ENCODE measurements at places on chromosomes 1 and 21. TPM values are rescaled to one million over a fixed set of nuclear protein-coding genes. Genes with fewer than 3 reads are reported as not detected.

- no peaks in the 10 kb centered on the region for H3K36me3 ChIP-seq
- no peak overlapping the region for H3K4me3 ChIP-seq
- DNase-seq: no peak
- no peaks in the 10 kb centered on the region for H3K4me1 ChIP-seq
- H3K27me3 ChIP-seq: peaks cover 38% of the 10 kb centered on the region
Observed at GRCh38 chr1:11350265-11350664, 77.3 kb downstream of the UBIAD1 start.

GRCh38 chr1:30041741-30042437 lies 681.5 kb downstream of the MATN1 start:
- H3K27ac ChIP-seq: no peak overlapping the region
- H3K4me3 ChIP-seq: no peak overlapping the region
- H3K4me1 ChIP-seq: peaks cover 8% of the 10 kb centered on the region
- no peak for DNase-seq
- no peaks in the 10 kb centered on the region for H3K36me3 ChIP-seq
- no peaks in the 10 kb centered on the region for H3K27me3 ChIP-seq

- H3K4me3 ChIP-seq: no peak overlapping the region
- H3K27me3 ChIP-seq: peaks cover 70% of the 10 kb centered on the region
- H3K27ac ChIP-seq: no peak overlapping the region
- H3K36me3 ChIP-seq: no peaks in the 10 kb centered on the region
Observed at GRCh38 chr1:153483776-153484175, 23.3 kb upstream of the S100A7 start.

The SLC5A9 gene
- total RNA-seq: 1.1 TPM

The PWP2 gene
- total RNA-seq: 16.3 TPM

The INKA2 gene
- 0.07 TPM for total RNA-seq

GRCh38 chr1:106960412-106960811 lies 96.1 kb upstream of the PRMT6 start:
- H3K4me1 ChIP-seq: peaks cover 12% of the 10 kb centered on the region
- no peak overlapping the region for H3K27ac ChIP-seq
- no peaks in the 10 kb centered on the region for H3K36me3 ChIP-seq
- H3K4me3 ChIP-seq: no peak overlapping the region
- no peaks in the 10 kb centered on the region for H3K27me3 ChIP-seq
- DNase-seq: no peak

GRCh38 chr1:201851949-201852348 lies 23.0 kb downstream of the IPO9 start:
- DNase-seq: no peak
- peaks cover 14% of the 10 kb centered on the region for H3K4me1 ChIP-seq
- H3K4me3 ChIP-seq: no peak overlapping the region
- H3K36me3 ChIP-seq: peaks cover 59% of the 10 kb centered on the region
- no peak overlapping the region for H3K27ac ChIP-seq

DNA sequence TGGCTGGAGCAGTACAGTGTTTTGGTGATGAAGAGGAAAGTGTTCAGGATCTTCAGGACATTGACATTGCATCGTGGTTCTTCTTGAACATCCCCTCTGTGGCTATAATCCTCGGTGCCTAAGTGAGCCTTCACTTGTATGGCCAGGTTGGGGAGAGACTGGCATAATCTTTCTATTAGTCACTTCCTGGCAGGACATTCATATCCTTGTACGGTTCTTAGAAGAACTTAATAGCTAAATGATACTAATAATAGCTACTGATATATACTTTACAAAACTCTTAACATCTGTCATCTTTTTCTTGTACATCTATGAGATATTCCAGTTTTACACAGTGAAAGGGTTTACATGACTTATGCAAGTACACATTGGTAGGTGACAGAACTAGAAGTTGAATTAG lies 35.8 kb downstream of the CELF3 start:
- H3K4me3 ChIP-seq: peak overlapping the region; percentile 5
- peak overlapping the region; percentile 62 for H3K27ac ChIP-seq
- DNase-seq: peak; percentile 54

DNA sequence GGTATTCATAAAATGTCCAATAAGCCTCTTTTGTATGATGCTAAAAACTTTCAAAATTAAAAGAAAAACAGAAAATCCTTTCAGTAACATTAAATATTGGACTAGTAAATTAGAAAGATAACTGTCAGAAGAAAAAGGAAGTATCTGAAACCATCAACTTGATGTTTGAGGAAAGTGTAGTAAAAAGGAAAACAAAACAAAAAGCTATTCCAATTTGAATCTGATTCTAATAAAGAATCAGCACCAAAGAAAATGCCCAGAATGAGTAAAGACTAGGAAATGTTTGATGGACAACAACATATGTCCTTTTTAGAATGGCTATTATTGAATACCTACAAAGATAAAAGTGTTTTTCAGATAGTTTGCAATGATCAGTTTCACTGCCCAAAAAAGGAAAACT lies 79.9 kb upstream of the RBM34 start:
- DNase-seq: no peak
- peaks cover 15% of the 10 kb centered on the region for H3K4me1 ChIP-seq
- H3K27me3 ChIP-seq: no peaks in the 10 kb centered on the region
- no peak overlapping the region for H3K4me3 ChIP-seq
- peaks cover 28% of the 10 kb centered on the region for H3K36me3 ChIP-seq
- H3K27ac ChIP-seq: no peak overlapping the region

GRCh38 chr1:14955402-14955801 lies 198.1 kb upstream of the TMEM51 start:
- H3K4me1 ChIP-seq: no peaks in the 10 kb centered on the region
- no peaks in the 10 kb centered on the region for H3K27me3 ChIP-seq
- H3K36me3 ChIP-seq: no peaks in the 10 kb centered on the region
- no peak for DNase-seq
- no peak overlapping the region for H3K27ac ChIP-seq

DNA sequence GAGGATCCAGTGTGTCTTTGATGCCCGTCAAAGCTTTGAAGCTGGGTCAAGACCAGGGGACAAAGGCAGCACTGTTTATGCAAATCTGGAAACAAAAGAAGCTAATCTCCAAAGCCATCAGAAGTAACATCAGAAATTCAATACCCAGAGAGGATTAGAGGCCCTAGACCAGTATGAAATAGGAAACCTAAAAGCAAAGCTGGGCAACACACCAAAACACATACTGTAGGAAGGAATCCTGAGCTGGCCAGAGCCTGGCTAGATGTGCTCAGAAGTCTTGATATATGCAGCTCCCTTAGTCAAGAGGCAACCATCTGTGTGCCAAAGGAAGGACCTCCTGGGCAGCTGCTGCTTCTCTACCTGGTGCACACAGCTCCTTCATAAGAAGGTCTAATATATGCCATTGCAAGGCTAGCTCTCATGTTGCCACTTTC lies 12.3 kb downstream of the COLGALT2 start:
- no peak for DNase-seq
- no peaks in the 10 kb centered on the region for H3K36me3 ChIP-seq
- H3K27me3 ChIP-seq: no peaks in the 10 kb centered on the region
- H3K27ac ChIP-seq: no peak overlapping the region

DNA sequence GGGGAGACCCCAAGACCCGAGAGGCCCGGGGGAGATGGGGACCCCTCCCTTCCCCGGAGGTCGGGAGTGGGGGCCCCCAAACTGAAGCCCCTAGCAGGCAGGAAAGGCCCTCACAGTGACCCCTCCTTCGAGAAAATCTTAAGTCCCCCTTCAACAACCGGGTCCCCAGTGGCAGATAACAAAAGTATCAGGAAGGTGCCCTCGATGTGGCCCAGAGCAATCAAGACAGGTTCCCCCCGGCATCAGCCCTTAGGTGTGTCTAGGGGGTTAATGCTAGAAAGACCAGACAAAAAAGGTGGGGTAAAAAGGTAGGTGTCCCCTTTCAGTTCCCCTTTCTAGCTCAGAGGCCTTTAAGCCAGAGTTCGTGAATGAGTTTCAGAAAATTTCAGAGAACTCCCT lies 282 bp upstream of the ECE1 start:
- H3K4me3 ChIP-seq: peak overlapping the region; percentile 76
- H3K4me1 ChIP-seq: peaks cover 30% of the 10 kb centered on the region
- peak overlapping the region; percentile 36 for H3K27ac ChIP-seq
- peaks cover 14% of the 10 kb centered on the region for H3K36me3 ChIP-seq

The SPRR2E gene
- total RNA-seq: not detected

DNA sequence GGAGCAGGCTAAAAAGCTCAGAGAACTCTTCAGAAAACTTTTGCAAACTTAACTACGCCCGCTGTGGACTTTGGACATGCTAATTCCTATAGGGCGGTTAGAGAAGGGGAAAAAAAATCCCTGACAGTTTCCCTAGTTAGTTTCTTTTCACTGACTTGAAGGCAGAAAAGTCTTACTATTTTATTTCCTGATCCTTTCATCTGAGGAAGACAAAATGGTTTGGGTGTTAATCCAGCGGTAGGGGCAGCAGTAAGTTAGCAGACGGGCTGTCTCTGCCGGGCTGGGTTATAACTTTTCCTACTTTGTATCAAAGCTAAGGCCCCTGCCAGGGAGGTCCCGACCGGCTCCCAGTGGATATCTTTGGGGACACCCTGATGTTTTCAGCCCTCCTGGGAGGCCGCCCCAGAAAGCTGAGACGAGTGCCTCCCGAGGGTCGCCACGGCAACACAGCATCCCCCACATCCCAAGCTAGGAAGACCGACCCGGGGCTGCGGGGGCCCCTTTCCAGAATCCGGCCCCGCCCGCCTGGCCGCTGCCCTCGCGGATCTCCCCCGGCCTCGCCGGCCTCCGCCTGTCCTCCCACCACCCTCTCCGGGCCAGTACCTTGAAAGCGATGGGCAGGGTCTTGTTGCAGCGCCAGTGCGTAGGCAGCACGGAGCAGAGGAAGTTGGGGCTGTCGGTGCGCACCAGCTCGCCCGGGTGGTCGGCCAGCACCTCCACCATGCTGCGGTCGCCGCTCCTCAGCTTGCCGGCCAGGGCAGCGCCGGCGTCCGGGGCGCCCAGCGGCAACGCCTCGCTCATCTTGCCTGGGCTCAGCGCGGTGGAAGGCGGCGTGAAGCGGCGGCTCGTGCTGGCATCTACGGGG lies 162.6 kb downstream of the RUNX1 start:
- no peak for DNase-seq
- peak overlapping the region; percentile 65 for H3K4me3 ChIP-seq
- no peaks in the 10 kb centered on the region for H3K27me3 ChIP-seq
- H3K36me3 ChIP-seq: peaks cover 97% of the 10 kb centered on the region
- peaks cover 14% of the 10 kb centered on the region for H3K4me1 ChIP-seq

The SLC39A1 gene
- total RNA-seq: 152 TPM

- peaks cover 14% of the 10 kb centered on the region for H3K27me3 ChIP-seq
- H3K36me3 ChIP-seq: no peaks in the 10 kb centered on the region
- H3K4me1 ChIP-seq: peaks cover 34% of the 10 kb centered on the region
- DNase-seq: peak; percentile 96
Observed at GRCh38 chr1:41432481-41433280, 51.8 kb downstream of the EDN2 start.

The FBXO44 gene
- total RNA-seq: 10.1 TPM

The OR2T33 gene
- not detected for total RNA-seq

DNA sequence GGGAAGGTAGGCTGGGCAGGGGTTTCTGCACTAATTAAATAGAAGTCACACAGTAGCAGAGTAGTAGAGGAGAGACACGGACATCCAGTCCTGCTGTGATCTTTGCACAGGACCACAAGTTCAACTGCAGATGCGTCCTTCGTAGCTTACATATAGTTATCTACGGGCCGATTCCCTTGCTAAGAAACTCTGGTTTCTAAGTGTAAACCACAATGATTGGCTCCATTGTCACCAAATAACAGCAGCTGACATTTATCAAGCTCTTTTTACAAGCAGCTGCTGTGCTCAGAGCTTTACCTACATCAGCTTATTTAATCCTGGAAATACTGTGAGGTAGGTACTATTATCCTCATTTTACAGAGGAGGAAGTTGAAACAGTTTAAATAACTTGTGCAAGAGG lies 3.1 kb downstream of the SLC45A3 start:
- H3K36me3 ChIP-seq: peaks cover 29% of the 10 kb centered on the region
- no peak for DNase-seq
- peaks cover 49% of the 10 kb centered on the region for H3K4me1 ChIP-seq
- H3K27me3 ChIP-seq: no peaks in the 10 kb centered on the region

GRCh38 chr1:78234496-78234895 lies 188.7 kb downstream of the GIPC2 start:
- H3K36me3 ChIP-seq: no peaks in the 10 kb centered on the region
- H3K27me3 ChIP-seq: no peaks in the 10 kb centered on the region
- no peak overlapping the region for H3K4me3 ChIP-seq
- peaks cover 32% of the 10 kb centered on the region for H3K4me1 ChIP-seq
- DNase-seq: no peak
- no peak overlapping the region for H3K27ac ChIP-seq

- no peaks in the 10 kb centered on the region for H3K27me3 ChIP-seq
- H3K4me3 ChIP-seq: no peak overlapping the region
- H3K27ac ChIP-seq: no peak overlapping the region
- H3K4me1 ChIP-seq: no peaks in the 10 kb centered on the region
- peaks cover 71% of the 10 kb centered on the region for H3K36me3 ChIP-seq
Observed at GRCh38 chr21:46650476-46651098, 15.1 kb downstream of the PRMT2 start.

GRCh38 chr1:111611986-111612385 lies 7.6 kb upstream of the RAP1A start:
- no peak for DNase-seq
- H3K4me3 ChIP-seq: no peak overlapping the region
- no peak overlapping the region for H3K27ac ChIP-seq
- no peaks in the 10 kb centered on the region for H3K36me3 ChIP-seq
- H3K4me1 ChIP-seq: peaks cover 9% of the 10 kb centered on the region

The CFAP107 gene
- not detected for total RNA-seq

The GNG4 gene
- 11.6 TPM for total RNA-seq

DNA sequence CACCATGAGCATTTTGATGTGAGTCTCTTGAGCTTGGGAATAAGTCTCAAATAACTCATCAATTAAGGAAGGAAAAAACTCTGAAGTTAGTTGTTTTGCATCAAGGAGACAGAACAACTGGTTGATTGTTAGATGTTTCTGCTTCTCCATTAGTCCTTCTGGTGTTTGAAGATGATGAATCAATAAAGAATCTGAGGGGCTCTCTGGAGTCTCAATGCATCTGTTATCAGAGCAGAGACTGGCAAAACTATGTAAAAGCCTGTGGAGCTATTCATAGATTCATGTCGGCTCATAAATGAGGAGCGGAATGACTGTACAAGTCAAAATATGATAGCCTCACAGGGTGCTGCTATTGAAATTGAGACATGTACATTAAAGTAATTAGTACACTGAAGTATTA lies 73.3 kb upstream of the ZC3H11B start:
- no peak overlapping the region for H3K27ac ChIP-seq
- no peak overlapping the region for H3K4me3 ChIP-seq

- no peaks in the 10 kb centered on the region for H3K4me1 ChIP-seq
- H3K4me3 ChIP-seq: no peak overlapping the region
- no peak overlapping the region for H3K27ac ChIP-seq
- peaks cover 15% of the 10 kb centered on the region for H3K27me3 ChIP-seq
- no peak for DNase-seq
- H3K36me3 ChIP-seq: no peaks in the 10 kb centered on the region
Observed at GRCh38 chr21:42079008-42079938, 8.2 kb downstream of the UMODL1 start.
